Placental epithelial cell (primary cell): ENCODE measurements at places on chromosomes 1 and 21. TPM values are rescaled to one million over a fixed set of nuclear protein-coding genes. Genes with fewer than 3 reads are reported as not detected.

The DNAJC28 gene
- 1.6 and 2.4 TPM in 2 replicates for total RNA-seq

The OR2T2 gene
- 9.0 and 16.1 TPM in 2 replicates for total RNA-seq

The ETNK2 gene
- total RNA-seq, result 144 and 200 TPM in 2 replicates

The C1orf115 gene
- total RNA-seq, result 0.76 and 9.8 TPM in 2 replicates

The SPRR2G gene
- total RNA-seq, result not detected in 2 replicates

The GPR37L1 gene
- total RNA-seq, result under 0.01 TPM in 1 of 2 replicates, not detected in the other

The FOXO6 gene
- total RNA-seq, result 0.11 and 0.39 TPM in 2 replicates

The HSD3B1 gene
- total RNA-seq, result 0.87 TPM in 1 of 2 replicates, not detected in the other

The MARK1 gene
- under 0.01 TPM in 2 replicates for total RNA-seq

The ADAMTS4 gene
- under 0.01 TPM in 1 of 2 replicates, not detected in the other for total RNA-seq

The TMCO2 gene
- total RNA-seq, result not detected in 2 replicates

The HNRNPCL4 gene
- not detected in 2 replicates for total RNA-seq

The MAP1LC3C gene
- 0.22 TPM in 1 of 2 replicates, not detected in the other for total RNA-seq

The ERRFI1 gene
- 98.5 and 197 TPM in 2 replicates for total RNA-seq

The KLHDC9 gene
- 2.4 and 3.5 TPM in 2 replicates for total RNA-seq

The MXRA8 gene
- 461 and 718 TPM in 2 replicates for total RNA-seq

The S100A7A gene
- total RNA-seq, result not detected in 2 replicates

The LRRN2 gene
- total RNA-seq, result 0.22 and 10.2 TPM in 2 replicates

The CD1D gene
- total RNA-seq, result not detected in 2 replicates

The RAB3B gene
- total RNA-seq, result 0.11 and 0.39 TPM in 2 replicates

The AVPR1B gene
- total RNA-seq, result not detected in 2 replicates
